ENCODE measurements at places on chromosomes 2 and 18.

DNA sequence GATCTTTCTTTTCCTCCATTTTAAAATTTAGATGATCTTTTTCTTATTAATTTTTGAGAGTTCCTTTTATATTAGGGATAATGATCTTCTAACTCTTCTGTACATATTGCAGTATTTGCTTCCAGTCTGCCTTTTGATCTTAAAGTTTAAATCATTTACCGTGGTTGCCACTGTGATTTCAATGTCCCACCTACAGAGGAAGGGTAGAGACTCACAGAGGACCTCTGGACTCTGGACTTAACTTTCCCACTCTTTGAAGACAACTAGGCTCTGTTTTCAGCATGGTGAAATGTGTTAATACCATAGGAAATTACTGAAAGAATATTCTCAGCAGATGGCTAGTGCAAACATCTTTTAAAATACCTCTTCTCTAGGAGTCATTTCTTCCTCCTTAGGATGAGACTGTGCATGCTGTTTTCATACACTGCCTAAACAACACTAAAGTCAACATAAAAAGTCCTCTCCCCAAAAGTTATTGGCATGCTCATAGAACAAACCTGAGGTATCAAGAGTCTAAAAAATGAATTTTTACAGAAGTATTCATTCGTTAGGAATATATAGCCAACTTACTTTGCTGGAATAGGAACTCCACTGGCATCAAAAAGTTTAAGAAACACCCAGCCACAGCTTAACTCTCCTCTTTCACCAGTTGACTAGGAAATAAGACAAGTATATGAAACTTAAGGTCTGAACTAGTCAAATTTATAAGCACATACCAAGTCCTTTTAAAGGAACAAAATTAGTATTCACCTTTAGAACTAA is 30.7 kb upstream of the MALL start:
- DNase-seq: no peak

GRCh38 chr2:149383340-149383739 is 53.0 kb downstream of the LYPD6 start:
- no peak for DNase-seq

DNA sequence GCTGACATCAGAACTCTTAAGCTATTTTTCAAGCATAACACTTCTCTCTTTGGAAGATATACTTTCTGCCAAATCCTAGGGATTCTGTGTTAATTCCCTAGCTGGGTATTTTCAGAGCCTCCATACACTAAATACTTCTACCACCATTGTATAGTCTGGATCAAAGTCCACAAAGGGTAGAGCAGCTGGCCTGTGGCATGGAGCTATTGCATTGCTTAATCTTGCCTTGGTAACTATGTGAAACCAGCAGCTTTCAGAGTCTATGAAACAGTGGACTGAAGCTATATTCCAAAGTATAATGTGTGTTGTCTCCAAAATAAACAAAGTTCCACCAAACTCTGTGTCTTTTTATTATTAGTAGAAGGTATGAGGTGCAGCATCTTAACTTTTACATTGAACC is 296.9 kb upstream of the CDH19 start:
- DNase-seq: no peak

DNA sequence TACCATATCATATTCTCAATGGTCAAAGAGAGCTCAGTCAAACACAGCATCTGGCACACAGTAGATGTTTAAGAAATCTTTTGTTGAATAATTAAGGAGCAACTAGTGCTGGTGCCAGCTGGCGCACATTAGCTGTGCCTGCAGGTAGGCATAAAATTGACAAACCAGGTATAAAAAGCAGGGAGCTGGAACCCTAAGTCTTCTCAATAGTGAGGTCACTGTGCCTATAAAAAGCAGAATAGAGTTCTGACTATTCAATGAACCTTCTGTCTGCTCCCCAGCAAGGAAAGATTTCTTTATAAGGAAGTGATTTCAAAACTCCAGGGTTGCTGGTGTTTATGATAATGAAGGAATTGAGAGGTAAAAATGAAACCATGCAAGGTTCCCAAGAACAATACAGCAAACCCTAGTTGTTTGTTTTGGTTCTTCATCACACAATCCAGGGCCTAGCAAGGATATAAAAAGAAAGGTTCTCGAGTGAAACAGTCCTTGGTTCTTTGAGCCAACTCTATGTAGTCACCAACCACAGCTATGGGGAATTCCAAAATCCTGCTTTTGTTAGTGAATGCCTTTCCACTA is 76.1 kb downstream of the THADA start:
- no peak for DNase-seq

- DNase-seq: no peak
Observed at GRCh38 chr18:28831476-28831875, 654.5 kb upstream of the CDH2 start.

DNA sequence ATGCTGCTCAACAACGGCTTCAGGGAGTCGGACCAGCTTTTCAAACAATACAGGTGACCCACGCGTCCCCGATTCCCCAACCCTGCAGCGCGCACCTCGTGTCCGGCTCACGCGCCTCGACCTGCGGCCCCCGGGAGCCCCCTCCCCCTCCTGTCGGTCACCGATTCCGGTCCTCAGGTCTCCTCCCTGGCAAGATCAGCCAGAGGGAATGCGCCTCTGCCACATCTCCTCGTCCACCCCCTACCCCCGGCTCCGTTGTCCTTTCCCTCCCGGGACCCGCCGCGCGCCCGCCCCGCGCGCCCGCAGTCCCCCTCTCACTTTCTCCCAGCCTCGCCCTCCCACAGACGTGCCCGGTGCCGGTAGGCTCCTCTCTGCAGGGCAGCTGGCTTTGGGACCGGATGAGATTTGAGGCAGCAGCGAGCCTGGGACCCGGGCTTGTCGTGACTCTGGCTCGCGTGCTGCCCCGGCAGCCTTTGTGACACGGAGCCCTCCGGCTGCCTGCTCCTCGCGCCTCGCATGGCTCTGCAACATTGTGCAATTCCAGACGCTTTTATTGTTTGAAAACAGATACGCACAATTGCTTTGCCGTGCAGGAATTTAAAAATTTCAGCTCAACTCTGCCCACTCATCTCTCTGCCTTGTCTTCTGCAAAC is 558 bp downstream of the TTC39C start:
- peak; percentile 32 for DNase-seq

- DNase-seq: no peak
Observed at GRCh38 chr18:13183790-13184189, 34.8 kb upstream of the LDLRAD4 start.

GRCh38 chr2:86039963-86040655 is 65.6 kb downstream of the POLR1A start:
- DNase-seq: no peak

GRCh38 chr2:22628221-22628620 is 756.8 kb upstream of the KLHL29 start:
- no peak for DNase-seq

GRCh38 chr2:70084973-70085710 is 2.1 kb upstream of the PCBP1 start:
- no peak for DNase-seq

DNA sequence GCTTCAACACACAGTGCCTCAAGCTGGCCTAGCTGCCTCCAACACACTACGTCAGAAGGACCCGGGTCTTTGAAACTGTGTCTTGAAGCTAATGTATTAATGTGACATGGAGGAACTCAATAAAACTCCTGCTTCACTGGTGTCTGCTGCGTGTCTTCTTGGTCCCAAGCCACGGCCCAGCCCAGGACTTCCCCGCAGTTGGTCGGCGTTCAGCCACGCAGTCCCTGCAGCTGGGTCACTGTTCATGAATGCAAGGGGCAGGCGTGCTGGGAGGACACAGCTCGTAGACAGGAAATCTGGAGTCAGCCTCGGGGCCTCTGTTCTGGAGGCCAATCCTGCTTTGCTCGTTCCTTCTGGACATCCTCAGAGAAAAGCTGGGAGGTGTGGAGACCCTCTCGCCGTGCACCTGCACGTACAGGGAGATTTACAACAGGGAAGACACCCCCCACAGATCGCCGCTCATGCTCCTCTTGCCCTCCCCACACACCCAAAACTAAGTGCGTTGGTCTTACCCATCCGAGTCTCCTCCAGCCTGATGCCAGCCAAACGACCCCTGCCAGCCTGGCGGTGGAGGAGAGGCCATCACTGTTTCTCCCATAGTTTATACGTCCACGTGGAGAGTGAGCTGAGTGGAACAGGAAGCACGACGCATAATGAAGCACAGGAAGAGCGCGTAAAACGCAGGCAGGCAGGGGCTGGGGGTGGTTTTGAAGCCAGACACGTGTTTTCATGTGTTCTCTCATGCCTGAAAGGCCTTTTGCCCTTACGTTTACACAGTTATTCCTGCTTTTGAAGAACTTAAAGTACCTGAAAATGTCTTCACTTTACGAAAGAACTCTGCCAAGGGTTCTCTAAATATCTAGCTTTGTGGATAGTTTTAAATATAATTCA is 39.7 kb downstream of the ADI1 start:
- DNase-seq: no peak

DNA sequence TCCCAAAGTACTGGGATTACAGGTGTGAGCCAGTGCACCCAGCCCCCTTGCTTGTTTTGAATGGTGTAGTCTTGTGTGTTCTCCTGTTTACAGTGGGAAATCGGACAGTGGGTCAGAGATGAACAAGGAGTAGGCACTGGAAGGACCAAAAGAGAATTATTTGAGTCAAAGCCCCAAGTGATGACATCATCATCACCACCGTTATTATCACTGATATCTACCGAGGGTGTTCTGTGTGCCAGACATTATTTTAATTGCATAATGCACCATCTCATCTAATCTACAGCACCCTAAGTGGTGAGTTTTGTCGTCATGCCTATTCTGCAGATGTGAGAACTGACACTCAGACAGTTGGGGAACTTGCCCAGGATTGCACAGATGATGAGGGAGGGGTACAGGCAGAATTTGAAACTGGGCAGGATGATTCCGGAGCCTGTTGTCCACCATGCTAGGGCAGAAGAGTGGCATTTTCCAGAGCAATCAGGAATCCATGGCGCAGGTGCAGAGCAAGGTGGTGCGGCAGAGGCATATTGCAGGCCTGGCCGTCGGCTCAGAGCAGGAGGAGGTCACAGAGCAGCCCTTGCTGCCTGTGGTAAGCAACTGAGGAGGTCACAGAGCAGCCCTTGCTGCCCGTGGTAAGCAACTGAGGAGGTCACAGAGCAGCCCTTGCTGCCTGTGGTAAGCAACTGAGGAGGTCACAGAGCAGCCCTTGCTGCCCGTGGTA is 137.0 kb upstream of the HDAC4 start:
- DNase-seq: no peak

DNA sequence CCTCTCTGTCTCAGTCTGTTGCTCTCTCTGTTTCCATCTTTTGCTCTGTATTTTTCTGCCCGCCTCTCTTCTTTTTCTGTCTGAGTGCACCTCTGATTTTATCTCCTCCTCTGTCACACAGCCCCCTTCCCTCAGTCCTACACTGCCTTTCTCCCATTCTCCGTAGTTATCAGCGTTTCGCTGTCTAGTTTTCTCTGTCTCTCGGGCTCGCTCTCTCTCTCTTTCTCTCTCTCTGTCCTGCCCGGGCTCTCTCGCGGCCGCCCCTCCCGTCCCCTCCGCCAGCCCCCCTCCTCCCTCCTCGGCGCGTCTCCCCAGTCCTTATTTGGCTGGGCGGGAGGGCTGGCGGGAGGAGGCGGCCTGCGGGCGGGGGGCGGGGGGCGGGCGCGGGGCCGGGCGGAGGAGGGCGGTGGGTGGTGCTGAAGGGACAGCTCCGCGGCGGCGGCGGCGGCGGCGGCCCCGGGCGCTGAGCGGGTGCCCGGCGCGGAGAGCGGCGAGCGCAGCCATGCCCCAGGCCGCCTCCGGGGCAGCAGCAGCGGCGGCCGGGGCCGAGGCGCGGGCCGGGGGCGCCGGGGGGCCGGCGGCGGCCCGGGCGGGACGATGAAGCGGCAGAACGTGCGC is at the start of gene KCNK3:
KCNK3 (plus strand) TSS at position 444 of the 618 bp plus-strand sequence; CDS start at position 598, 154 bp downstream.
- no peak for DNase-seq

DNA sequence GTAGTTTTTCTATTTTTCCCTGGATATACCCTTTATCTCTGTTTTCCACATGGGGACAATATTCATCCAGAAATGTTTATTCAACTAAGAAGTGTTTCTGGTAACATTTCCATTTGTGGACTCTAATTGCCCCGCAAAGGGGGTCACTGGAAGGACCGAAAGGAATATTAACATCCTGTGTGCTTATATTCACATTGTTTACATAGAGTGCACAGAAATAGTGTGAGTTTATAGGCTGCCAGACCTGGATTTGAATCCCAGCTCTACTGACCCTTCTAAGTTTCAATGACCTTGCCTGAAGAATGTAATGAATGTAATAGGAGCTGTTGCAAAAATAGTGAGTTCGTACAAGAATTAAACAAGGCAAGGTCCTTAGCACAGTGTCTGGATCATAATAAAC is 152.9 kb upstream of the NCKAP5 start:
- no peak for DNase-seq

- no peak for DNase-seq
Observed at GRCh38 chr2:111701266-111701665, 182.7 kb downstream of the ANAPC1 start.

DNA sequence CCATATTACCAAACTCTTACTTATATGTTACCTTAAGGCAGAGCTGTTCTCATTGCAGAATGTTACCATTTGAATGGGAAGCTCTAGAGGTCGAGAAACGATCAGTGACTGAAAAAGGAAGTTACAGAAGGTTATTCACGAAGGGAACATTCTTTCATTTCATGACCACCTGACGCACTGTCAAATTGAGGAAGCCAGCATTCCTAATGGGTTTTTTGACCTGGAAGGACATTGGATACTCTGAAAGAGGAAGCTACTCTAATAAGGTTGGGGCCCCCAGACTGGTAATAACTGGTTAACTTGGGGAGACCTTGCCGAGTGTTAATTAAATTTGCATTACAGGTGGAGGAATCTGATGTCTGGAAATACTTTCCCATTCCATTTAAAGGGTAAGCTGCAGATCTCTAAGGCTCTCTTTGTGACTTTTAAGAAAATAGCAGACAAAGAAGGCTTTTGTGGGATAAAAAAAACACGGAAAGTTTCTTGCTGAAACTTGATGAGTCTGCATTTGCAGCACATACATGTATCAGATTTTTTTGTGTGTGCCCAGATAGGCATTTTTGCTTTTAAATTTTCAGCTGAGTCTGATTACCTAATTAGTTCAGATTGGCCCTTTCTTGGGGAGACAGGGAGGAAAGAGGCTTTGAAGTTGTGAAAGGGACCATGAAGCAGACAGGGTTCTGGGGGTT is 137.1 kb downstream of the LTBP1 start:
- no peak for DNase-seq

DNA sequence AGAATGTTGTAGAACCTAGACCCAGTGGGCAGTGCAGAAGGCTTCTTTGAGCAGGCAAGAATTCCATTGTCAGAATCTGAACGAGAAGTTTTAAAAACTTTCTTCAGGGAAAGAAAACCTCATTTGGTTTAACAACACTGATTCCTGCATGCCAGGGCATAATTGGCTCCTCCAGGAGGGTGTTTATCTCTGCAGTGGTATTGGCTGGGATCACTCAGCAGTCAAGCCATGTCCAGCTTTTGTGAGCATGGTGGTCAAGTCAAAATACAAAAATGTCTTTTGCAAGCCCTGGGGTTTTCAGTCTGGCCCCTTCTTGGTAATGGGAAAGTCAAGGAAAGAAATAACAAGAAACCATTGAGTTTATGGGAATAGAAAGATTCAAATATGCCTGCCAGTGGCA is 28.3 kb downstream of the FHOD3 start:
- no peak for DNase-seq

DNA sequence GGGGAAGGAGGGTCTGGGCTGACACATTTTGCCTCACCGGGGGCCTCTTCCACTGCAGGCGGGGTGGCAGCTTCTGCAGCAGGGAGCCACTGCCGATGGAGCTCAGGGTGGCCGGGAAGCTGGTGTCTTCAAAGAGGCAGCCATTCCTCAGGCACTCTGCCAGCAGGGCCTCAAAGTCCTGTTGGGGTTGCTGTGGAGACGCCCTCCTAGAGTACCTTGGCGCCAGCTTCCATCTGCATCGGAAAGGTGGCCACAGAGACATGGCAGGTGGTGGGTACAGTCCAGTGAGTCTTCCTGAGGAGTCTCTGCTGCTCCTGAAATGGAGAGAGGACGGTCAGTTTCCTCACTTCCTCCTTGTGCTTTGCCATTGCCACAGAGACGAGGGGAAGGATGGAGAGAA is 12.1 kb downstream of the CAPN14 start:
- DNase-seq: no peak
